Stimulated activated CD4-positive, alpha-beta T cell treated with anti-CD3 and anti-CD28 coated beads, TNF-alpha, amount 100 ng/mL, for 4 hours (primary cell): ENCODE measurements at places on chromosomes 12 and 14.

- no peak for DNase-seq
Measured at GRCh38 chr12:66879409-66879808, 200.5 kb upstream of the GRIP1 start.

DNA sequence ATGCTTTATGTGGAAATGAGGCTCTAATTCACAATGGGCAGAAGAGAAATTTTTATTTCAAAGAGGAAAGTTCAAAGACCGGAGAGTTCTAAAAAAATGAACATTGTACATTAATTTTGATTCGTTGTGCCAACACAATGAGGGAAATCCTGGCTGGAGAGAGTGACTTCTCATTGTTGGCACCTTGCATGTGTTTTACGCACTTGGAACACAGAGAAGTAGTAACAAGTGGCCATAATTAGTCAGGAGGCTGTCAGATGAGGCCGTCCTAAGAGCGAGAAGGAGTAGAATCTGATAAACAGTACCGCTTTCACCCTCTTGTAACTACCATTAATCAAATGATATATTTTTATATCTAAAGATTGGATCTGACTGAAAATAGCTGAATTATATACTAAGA is 6.9 kb downstream of the LMO3 start:
- DNase-seq, result no peak

DNA sequence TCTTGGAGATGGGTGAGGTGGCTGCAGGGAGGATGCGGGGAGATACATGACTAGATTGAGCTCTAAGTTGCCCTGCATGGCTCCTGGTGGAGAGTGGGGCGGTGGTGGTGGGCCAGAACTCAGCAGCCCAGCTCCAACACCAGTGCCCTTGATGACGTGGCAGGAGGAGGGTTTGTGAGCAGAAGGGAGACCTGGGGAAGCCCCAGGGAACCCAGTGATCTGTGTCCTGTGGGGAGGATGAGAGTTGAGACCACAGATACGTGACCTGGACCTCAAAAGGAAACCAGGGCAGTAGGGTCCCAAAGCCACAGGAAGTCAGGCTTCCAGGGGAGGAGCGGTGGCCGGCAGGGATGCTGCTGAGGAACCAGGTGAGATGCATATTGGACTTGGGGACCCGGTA is 989.1 kb upstream of the TMEM132C start:
- no peak for DNase-seq

GRCh38 chr14:45970621-45971020 is 681.0 kb downstream of the RPL10L start:
- no peak for DNase-seq

GRCh38 chr14:94421316-94421715 is 31.3 kb downstream of the SERPINA11 start:
- DNase-seq, result no peak

- no peak for DNase-seq
Measured at GRCh38 chr12:72982356-72982755, 710.2 kb downstream of the TRHDE start.

DNA sequence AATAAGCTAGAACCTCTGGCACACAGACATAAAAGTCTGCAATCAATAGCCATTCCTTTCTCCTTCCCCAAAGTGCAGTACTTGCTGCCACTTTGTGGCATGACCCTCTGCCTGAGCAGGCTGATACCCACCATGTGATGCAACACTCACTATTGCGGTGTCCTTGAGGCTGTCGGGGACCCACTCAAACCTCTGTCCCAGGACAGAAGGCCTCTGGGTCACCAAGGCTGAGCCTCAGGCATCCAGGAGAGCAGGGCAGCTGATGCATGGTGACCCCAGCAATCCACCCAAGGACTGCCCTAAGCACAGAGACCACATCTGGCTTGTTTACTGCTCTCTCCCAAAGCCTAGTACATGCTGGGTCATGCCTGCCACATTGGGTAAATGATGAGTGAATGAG is 114.2 kb downstream of the DPF3 start:
- no peak for DNase-seq

- DNase-seq, result no peak
Measured at GRCh38 chr12:118537481-118537917, 161.1 kb downstream of the SUDS3 start.

DNA sequence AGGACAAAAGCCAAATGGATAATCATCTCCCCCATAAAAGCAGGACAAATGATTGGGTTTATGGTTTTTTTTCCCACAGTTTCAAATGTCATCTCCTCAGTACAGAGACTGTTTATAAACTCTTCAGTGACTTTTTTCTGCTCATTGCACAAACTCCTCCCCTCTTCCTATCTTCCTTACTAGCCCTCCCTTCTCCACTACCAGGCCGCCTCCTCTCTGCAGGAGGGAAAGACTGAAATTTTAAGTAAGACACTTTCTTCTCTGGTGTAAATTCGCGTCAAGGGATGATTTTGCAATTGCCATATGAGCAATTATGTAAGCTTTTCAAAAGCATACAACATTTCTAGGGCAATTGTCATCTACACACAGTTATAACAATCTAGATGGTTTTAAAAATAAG is 37.0 kb downstream of the BTG1 start:
- DNase-seq, result no peak

DNA sequence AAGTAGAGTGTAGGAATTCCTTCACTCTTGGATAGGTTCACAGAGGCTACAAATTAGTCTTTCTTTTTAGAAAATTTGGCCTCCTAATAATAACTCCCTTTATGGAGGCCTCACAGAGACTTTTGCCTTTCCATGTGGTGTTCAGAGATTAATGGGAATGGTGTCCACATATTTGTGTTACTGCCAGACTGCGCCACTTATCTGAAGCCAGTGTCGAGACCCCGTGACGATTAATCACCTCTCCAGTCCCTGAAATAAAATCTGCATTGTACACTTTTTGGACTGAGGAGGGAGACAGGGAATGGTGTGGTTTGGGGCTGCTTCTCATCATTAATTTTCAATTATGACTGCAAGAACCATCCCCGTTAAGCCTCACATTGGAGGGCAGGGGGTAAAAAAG is 980.5 kb downstream of the FLRT2 start:
- DNase-seq, result no peak

DNA sequence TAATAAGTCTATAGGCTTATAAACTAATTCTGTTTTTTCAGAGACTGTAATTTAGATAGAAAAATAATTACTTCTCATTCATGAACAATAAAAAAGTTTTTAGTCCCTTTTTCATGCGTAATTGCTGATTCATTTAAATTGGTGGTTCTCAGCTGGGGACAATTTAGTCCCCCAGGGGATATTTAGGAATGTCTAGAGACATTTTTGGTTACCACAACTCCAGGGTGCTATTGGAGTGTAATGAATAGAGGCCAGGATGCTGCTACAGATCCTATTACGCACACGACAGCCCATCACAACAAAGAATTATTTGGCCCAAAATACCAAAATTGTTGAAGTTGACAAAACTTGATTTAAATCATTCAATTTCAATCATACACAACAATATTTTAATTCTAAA is 22.8 kb upstream of the VCPKMT start:
- no peak for DNase-seq

DNA sequence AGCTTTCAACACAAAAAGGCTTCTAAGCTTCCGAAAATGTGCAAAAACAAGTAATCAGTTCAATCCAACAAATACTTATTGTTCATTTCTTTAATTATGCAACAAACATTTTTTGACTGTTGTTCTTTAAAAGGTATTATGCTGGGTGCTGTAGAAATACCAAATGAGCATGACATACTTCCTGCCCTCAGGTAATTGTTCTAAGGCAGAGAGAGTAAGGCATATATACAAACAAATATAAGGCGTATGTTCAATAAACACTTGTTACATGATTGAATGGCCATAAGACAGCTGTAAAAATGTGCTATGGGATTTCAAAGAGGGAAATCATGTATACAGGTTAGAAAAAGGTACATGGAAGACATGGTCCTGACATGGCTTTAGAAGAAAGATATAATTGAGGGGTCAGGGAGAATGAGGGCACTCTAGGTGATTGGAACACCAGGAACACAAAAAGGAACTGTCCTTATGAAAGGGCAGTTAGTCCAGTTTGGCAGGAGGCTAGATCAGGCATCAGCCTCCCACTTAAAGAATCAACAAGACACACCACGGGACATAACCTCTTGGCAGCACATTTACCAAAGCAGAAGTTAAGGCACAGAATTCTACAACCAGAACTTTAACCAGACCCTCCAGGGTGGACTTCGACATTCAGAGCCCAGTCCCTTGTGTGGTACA is 135.8 kb upstream of the SCAF11 start:
- no peak for DNase-seq

GRCh38 chr12:46430340-46430948 is 57.9 kb upstream of the SLC38A2 start:
- DNase-seq, result no peak

DNA sequence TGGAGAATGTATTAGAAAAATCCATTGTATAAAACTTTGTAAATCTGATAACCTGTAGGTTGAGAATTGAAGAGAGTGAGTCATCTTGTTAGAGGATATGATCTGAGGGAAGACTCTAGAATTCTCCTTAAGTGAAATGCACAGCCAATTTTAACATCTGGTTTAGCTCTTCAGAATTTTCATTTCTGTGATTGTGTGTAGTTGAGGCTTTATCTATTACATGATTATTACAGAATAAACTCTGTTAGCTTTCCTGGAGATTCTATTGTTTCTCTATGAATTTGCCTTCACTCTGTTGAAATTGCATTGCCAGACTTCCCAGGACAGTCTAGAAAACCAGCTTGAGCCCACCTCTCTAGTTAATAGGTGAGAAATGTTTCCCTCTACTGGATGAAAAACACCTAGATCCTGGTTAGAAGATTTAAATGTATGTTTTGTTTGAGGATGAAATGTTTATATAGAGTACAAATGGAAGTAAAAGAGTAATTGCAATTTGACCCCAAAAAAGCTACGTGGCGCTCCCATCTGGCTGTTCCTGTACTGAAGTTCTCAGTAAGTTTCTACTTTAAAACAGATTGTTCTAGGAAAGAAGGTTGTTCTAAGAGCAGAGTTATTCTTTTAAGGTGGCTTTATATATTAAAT is 2.9 kb downstream of the NUDT4 start:
- no peak for DNase-seq

- DNase-seq, result no peak
Measured at GRCh38 chr12:32944195-32944594, 47.6 kb upstream of the PKP2 start.

DNA sequence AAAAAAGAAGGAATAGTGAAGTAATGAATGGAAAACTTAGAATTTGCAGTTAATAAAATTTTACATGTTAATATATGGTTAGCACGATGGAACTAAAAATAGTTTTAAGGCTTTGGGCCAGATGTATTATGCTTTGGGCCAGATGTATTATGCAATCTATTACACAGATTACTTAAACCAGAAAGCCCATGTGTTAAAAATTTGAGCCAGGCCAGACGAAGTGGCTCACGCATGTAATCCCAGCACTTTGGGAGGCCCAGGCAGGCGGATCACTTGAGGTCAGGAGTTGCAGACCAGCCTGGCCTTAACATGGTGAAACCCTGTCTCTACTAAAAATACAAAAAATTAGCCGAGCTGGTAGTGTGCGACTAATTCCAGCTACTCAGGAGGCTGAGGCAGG is 17.2 kb downstream of the IFT81 start:
- DNase-seq, result no peak

- DNase-seq, result no peak
Measured at GRCh38 chr12:6231359-6232268, 31.4 kb downstream of the CD9 start.

- DNase-seq, result no peak
Measured at GRCh38 chr12:129109174-129110001, 256.1 kb downstream of the GLT1D1 start.

DNA sequence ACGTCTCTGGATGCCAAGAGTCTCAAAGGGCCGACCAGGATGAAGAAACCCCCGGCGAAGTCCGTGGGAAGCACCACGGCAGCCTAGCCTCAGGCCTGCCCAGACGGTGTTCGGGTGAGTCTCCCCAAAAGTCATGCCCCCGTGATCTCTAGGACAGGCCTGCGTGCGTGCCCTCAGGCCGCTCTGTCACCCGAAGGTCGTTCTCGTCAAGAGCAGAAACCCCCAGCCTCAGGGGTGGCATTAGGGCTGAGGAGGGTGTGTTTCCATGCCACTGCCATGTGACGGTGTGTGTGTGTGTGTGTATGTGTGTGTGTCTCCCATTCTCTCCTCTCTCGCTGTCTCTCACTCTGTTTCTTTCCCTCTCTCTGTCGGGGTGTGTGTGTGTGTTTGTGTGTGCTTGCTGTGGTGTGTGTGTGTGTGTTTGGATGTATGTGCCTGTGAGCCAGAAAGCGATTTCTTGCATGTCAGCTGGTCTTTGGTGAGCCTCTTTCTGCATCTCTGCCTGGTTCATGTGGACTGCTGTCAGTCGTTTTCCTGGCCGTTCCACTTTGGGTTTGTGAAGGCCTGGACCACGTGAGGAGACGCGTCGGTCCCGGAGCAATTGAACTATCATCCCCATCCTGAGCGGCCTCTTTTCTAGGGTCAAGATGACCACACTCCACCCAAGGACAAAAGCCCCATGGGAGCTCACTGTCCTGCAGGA is 772.5 kb upstream of the ALG10B start:
- DNase-seq, result no peak

DNA sequence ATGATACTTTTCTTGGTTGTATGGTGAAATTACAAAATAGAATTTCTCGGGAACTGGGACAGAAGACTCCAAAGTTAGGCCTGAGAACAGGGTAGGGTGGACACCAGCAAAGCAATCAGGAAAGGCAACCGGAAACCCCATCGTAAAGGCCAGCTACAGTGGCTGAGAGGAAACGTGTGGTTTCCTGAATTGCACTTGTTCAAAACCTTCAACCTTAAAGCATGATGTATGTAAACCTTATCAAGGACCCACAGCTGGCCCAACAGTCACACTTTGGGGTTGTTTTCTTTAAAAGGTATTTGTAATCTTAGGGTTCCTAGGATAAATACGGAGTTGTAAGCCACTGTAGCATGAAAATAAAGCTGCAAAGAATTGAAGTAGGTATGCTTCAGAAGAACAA is 2.2 kb upstream of the PTGDR start:
- no peak for DNase-seq

DNA sequence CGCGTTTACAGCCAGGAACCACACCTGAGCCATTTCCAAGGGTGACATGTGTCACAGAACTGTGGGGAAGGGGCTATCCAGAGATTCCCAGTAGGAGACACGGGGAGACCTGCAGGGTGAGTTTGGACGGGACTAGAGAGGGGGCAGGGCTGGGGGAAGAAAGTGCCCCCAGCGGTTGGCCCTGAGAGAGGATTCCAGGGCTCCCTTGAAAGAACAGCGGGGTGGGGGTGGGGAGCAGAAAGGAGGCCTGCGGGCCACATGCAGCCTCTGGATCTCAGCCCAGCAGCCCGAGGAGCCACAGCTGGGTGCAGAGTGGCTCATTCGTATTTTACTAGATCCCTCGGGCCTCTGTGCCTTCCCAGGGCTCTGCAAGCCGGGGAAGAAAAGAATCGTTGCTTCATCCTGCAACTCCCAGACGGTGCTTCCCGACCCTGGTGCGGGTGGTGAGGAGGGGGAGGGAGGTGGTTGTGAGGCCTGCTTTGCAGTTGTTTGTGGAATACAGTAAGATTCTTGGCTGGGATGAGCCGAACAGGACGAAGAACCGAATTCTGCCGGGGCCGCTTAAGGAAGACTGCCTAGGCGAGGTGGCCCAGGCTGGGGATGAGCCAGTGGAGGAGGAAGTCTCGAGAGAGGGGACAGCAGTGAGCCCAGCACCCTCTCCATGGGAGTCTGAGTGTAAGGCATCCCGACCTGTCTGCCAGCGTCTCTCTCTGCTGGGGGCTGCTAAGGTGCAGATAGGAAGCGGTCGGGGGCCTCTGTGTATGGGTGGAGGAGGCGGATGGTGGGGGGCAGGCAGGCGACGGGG is 36.1 kb upstream of the ANKRD9 start:
- no peak for DNase-seq
